ENCODE measurements at places on chromosomes 6 and 20. TPM values are rescaled to one million over a fixed set of nuclear protein-coding genes. Genes with fewer than 3 reads are reported as not detected.

NFATC2 gene
- 4.9 TPM for total RNA-seq

EPHA7 gene
- 0.12 TPM for total RNA-seq

DAAM2 gene
- total RNA-seq = 154 TPM

PLCB4 gene
- total RNA-seq = 8.8 TPM

CPNE5 gene
- total RNA-seq = 20.3 TPM

SSTR4 gene
- not detected for total RNA-seq

MUC21 gene
- not detected for total RNA-seq

CLVS2 gene
- not detected for total RNA-seq

GLP1R gene
- not detected for total RNA-seq

GPR63 gene
- 0.48 TPM for total RNA-seq

- DNase-seq = no peak
These were observed 27.4 kb upstream of the SCRT2 start for GRCh38 chr20:703006-703405.

DNA sequence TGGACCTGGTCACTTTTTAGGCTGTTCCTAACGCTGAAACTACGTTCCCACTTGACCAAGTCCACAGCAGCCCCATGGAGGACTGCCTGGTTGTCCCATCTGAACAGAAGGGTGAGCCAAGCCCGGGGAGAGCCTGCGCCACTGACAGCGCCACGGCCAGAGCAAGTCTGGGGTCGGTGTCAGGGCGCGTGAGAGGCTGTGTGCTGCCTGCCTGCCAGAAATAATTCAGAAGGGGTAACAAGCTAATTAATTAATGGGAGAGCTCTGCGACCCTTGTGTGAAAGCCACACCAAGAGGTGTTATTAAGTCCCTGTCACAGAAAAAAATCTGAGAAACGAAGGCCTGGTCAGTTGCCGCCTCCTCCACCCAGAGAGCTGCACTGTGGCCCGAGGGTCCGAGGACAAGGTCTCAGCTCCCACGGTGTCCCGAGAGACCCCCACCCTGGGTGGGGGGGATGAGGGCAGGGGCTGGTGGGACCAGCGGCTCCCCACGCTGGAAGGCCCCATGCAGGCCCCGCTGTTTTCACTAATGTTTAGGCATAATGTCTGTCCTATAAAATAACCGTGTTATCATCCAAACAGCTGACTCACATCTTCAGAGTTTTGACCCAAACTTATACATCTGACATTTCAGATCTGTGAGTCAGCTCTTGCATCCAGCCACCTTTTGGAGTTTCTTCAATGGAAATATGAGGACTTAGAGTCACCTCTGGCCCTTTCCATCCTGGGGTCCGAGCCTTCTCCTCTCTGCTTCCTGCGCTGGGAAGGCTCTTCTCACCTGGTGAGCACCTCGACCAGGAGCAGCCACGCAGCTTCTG lies 58.5 kb downstream of the DLL1 start:
- no peak for DNase-seq

- no peak for DNase-seq
These were observed 18.3 kb downstream of the RAET1L start for GRCh38 chr6:150006961-150007464.

- no peak for DNase-seq
These were observed 87.0 kb downstream of the ZMYND8 start for GRCh38 chr20:47269309-47270165.

- DNase-seq = no peak
These were observed 1.4 kb downstream of the RIMS1 start for GRCh38 chr6:71887744-71888230.

GRCh38 chr6:87281426-87281825 lies 41.0 kb upstream of the SMIM8 start:
- DNase-seq = no peak

DNA sequence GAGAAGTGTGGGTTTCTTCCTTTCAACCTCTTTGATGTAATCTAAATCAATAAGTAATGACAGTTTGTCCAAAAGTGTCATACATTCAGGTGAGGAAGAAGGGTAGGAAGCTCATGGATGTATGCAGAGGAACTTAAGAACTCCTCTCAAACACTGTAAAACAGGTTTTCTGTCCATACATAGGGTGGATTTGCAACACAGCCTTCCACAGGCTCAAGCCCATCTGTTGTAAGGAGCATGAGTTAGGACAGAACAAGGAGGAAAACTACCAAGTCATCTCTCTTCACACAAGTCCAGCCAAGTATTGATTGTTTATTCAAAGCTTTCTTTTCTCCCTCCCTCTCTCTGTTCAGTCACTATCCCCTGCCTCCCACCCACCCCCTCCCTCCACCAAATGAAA lies 49.0 kb upstream of the CDYL start:
- no peak for DNase-seq

- DNase-seq = no peak
These were observed 83.4 kb downstream of the JARID2 start for GRCh38 chr6:15329197-15329671.

DNA sequence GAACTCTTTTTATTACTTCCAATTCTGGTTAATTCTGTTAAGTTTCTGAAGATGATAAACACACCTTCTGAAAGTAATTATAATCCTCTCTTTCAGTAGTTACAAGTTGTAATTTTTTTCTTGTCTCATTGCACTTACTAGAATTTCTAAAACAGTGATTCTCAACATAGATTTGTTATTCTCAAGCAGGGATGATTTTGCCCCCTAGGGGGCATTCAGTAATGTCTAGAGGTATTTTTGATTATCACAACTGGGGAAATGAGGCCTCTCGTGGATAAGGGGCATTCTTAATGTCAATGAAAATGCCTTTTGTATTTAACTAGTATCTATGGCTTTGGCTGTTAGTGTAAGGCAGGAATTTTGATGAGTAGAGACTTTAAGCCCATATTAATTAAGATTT lies 39.4 kb upstream of the MAFB start:
- no peak for DNase-seq

GRCh38 chr20:63407928-63408683 lies 47.0 kb upstream of the CHRNA4 start:
- DNase-seq = no peak

DNA sequence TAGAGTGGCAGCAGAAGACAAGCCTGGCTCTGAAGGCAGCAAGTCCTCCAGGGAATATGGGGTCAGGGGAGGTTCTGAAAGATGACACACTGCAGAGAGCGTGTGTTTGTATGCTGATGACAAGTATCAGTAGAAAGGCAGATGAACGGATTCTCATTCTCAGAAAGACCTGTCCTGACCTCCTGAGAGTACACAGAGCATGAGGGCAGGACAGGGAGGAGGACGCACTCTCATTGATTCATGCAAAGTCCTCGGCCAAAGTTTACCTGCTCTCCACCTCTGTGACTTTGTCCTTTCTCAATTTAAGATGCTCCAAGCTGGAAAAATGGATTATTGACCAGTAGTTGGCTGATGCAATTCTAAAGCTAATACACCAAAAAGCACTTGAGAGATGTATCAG lies 156.7 kb downstream of the LPA start:
- no peak for DNase-seq

DNA sequence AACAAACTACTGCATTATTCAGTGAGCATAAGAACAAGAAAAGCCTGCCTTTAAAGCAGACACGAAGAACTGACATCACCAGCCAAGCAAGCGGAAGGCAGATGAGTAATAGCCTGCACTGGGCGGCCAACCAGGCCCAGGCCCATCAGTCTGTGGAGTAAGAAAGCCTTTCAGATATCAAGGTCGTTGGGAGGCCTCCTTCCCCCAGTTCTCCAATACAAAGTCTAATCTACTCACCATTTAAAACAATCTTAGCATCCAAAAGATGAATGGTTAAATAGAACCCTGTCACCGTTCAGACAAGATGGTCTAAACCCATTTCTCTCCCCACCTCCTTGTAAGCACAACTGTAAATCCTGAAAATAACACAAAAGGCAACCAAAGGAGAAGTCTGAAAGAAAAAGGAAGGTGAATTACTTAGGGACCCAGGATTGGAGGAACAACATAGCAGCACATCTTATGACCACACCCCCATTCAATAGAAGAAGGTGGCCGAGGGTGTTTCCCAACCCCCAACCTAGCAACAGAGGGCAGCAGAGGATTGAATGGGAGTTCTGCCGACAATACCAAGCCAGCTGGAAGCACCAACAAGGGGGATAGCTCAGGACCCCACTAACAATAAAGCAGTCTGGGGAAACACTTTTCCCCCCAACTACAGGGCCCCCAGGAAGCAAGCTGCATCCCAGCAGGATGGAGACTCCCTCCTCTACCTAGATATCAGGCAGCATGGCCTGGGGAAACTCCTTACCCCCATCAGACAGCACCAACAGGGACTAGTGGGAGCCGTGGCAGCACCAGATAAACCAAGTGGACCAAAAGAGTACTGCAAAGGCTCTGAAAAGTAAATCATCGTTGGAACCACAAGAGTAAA lies 67.9 kb downstream of the ZHX3 start:
- no peak for DNase-seq

DNA sequence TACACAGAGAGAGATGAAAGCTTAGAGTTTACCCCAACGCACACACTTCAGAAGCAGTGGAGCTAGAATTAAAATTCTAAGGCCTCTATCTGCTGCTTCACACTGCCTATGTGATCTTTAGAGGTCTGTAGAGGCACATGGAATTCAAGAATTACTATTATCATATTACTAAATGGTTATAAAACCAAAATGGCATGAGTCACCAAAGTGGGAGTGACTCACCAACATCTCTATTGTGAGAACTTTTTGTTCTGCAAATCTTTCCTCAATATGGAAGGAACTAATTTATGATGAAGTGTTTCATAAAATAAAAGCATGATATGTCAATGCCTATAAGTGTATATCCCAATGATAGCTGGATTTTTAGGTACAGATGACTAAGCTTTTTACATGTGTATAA lies 28.5 kb upstream of the TMEM244 start:
- no peak for DNase-seq

DNA sequence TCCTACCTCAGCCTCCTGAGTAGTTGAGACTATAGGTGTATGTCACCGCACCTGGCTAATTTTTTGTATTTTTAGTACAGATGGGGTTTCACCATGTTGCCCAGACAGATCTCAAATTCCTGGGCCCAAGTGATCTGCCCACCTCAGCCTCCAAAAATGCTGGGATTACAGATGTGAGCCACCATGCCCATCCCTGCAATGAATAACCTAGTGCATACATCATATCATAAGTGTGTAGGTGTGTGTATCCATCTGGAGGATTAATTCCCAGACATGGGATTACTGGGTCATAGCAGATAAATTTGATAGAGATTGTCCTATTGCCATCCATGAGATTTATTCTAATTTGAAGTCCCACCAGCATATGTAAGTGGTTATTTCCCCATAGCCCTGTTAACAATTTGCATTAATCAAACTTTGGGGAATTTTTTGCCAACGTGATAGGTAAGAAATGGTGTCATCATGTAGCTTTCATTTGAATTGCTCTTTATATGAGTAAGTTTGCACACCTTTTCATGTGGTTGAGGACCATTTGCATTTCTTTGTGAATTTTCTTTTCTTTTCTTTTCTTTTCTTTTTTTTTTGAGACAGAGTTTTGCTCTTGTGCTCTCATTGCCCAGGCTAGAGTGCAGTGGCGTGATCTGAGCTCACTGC lies 29.9 kb upstream of the BACH2 start:
- no peak for DNase-seq

DNA sequence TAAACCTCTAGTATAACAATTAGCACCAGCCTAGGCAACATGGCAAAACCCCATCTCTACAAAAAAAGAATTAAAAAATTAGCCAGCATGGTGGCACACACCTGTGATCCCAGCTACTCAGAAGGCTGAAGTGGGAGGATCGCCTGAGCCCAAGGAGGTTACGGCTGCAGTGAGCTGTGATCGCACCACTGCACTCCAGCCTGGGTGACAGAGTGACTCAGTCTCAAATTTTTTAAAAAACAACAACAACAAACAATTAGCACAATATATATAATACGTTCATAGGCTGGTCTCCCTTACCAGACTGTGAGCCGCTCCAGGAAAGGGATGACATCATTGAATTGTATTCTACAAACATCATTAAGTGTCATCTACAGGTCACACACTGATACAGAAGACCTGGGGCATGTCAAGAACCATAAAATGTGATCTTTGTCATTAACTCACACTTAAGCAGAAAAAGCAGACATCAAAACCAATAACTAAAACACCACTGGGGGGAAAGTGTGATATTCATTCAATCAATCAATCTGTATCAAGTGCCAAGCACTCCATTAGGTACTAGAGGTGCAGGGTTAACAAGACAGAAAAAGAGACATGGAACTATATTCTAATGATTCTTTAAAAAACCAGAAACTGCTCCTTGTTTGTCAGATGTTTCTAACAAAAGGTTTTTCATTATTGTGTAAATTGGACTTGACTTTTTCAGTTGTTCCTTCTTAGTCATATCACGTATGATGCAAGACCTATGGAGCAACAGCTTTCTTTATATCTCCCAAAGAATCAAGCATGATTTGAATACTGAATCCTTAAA lies 17.8 kb downstream of the MAP3K5 start:
- no peak for DNase-seq

- no peak for DNase-seq
These were observed 299.4 kb upstream of the NRSN1 start for GRCh38 chr6:23826572-23826971.

- DNase-seq = no peak
These were observed 55.2 kb upstream of the BEND6 start for GRCh38 chr6:56899753-56900152.

DNA sequence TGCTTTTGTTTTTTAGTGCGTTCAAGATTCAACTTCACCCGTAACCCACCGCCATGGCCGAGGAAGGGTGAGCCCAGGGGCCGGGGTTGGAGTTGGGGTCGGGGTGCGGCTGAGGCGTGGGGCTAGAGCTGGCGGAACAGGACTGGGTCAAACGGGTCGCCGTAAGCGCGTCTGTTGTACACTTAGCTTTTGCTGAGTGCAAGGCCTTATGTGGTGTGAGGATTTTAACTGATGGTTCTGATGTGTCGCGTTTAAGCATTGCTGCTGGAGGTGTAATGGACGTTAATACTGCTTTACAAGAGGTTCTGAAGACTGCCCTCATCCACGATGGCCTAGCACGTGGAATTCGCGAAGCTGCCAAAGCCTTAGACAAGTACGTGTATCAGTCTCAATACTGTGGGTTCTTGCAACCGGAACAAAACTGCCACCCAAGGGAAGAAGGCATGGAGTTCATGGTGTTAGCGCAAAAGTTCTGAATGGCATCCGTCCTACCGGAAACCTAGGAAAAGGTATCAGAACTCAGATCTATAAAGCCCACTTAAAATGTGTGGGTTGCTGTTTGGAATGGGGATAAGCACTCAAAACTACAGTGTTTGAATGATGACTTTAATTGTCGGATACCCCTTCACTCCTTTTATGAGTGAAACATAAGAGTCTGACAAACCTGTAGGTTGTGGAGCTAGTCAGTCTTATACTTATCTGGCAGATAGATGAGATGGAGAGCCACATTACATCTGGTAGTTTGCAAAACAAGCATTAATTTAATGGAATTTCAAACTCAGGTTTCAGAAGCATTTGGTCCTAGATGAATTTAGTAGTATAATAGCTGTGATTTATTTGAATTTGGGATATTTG lies 574 bp downstream of the RPS12 start:
- DNase-seq = no peak

DNA sequence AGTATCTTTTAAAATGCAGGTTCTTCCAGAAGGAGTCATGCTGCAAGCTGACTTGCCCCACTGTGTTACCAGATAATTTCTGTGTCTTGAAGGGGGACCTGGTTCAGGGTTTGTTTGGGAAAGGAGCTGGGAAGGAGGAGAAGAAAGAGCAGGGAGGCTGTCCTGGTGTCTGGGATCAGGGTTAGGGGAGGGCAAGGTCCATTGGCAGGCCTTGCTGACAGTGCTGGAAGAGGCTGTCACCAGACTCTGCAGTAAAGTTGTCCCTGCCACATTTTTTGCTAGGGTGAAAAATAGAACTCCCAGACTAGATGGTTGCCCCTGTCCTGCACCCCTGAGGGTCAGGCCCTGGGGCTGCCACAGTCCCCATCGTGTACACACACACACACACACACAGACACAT lies 14.9 kb downstream of the GLP1R start:
- no peak for DNase-seq

GRCh38 chr6:90442366-90442765 lies 144.5 kb downstream of the MAP3K7 start:
- DNase-seq = no peak

Data from omental fat pad (tissue), 4 donors.